ENCODE measurements at places on chromosomes 6 and 20. TPM values are rescaled to one million over a fixed set of nuclear protein-coding genes. Genes with fewer than 3 reads are reported as not detected.

Gene GPX6
- total RNA-seq = not detected

- no peaks in the 10 kb centered on the region for H3K36me3 ChIP-seq
- H3K4me3 ChIP-seq = no peak overlapping the region
- H3K4me1 ChIP-seq = no peaks in the 10 kb centered on the region
- no peak for DNase-seq
Measured at GRCh38 chr6:41341580-41341979, 6.2 kb downstream of the NCR2 start.

Gene LPIN3
- 18.5 TPM for total RNA-seq

Gene DCDC2
- total RNA-seq = 0.17 TPM

- no peaks in the 10 kb centered on the region for H3K36me3 ChIP-seq
- no peak for DNase-seq
- no peak overlapping the region for H3K27ac ChIP-seq
Measured at GRCh38 chr20:56171087-56172012, 77.2 kb upstream of the MC3R start.

- peak overlapping the region; percentile 29 for H3K4me3 ChIP-seq
- no peaks in the 10 kb centered on the region for H3K36me3 ChIP-seq
- DNase-seq = peak; percentile 82
- peak overlapping the region; percentile 33 for H3K27ac ChIP-seq
- no peaks in the 10 kb centered on the region for H3K27me3 ChIP-seq
Measured at GRCh38 chr6:52352239-52353018, 9.5 kb upstream of the PAQR8 start.

Gene GCLC
- 72.0 TPM for total RNA-seq

DNA sequence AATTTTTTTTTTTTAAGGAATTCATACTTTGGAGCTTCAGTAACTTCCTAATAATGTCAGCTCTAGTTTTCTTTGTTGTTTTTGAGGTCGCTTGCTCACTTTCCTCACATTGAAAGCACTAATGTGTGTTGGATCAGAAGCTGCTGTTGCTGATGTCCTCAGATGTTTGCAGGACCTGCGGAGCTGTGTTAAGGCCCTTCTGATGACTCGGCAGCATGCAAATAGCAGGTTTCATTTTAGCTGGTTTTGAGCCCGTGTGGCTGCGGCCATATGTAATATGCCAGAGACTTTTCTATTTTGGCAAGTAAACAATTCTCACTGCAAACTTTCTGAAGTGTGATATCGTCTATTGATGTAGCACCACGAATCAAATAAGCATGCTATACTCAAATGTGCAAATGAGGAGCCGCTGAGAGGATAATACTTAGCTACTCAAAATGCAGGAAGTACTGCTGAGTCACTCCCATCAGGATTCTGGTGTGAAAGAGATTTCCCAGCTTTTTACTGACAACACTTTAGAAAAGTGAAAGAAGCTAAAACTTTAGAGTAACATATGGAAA lies 187.8 kb downstream of the SASH1 start:
- no peak for DNase-seq
- peaks cover 5% of the 10 kb centered on the region for H3K4me1 ChIP-seq
- H3K4me3 ChIP-seq = no peak overlapping the region
- no peaks in the 10 kb centered on the region for H3K27me3 ChIP-seq
- no peak overlapping the region for H3K27ac ChIP-seq

- no peak overlapping the region for H3K27ac ChIP-seq
- no peaks in the 10 kb centered on the region for H3K4me1 ChIP-seq
- H3K4me3 ChIP-seq = no peak overlapping the region
- no peaks in the 10 kb centered on the region for H3K36me3 ChIP-seq
Measured at GRCh38 chr6:90758741-90759140, 171.9 kb upstream of the MAP3K7 start.

DNA sequence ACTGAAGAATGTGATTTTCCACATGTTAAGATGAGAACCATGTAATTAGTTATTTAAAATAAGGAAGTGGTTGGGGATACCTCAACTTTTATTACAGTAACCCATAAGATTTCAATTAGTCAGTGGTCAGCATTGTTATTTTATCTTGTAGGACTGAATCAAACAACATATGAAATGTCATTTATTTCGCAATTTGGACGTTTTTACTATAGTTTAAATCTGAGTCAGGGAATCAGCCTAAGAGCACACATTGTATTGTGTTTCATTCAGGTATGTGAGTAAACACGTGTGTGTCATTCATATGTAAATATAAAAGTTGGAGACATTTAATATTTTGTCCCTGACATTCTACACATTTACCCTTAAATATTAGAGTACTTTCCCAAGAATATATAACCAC lies 1418.7 kb downstream of the GRIK2 start:
- H3K4me3 ChIP-seq = no peak overlapping the region
- no peak for DNase-seq
- H3K36me3 ChIP-seq = no peaks in the 10 kb centered on the region
- H3K4me1 ChIP-seq = peaks cover 5% of the 10 kb centered on the region

- no peak overlapping the region for H3K27ac ChIP-seq
- H3K27me3 ChIP-seq = no peaks in the 10 kb centered on the region
- DNase-seq = no peak
- H3K36me3 ChIP-seq = peaks cover 31% of the 10 kb centered on the region
Measured at GRCh38 chr20:32828029-32828680, 8.4 kb downstream of the MAPRE1 start.

DNA sequence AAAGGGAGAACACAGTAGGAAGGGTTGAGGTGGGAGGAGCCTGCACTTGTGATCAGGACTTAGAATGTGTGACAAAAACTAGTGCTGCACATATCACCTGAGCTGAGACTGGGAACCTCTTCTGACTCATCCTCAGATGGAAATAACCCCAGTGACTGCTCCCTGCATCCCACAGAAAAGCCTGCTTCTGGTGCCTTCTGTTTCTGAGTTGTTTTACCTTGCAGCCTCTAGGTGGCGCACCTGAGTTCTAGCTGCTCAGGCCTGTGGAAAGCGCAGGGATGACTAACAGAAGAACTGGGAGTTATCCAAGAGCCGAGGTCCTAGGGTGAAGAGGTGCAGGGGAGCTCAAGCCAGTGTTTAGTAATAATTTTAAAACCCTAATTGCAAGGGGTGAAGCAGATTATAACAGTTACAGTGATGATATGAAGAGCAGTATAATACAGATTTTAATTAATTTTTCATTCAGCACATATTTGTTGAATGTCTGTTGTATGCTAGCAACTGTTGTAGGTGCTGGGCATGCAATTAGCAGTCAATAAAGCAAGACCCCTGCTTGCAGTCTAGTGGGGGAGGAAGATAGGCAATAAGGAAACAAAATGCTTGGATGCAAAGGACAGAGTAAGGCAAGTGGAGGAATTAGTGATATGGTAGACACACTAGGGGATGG lies 302.5 kb downstream of the DHX35 start:
- H3K36me3 ChIP-seq = no peaks in the 10 kb centered on the region
- H3K4me1 ChIP-seq = no peaks in the 10 kb centered on the region
- DNase-seq = peak; percentile 60
- no peak overlapping the region for H3K4me3 ChIP-seq

GRCh38 chr20:32906200-32906599 lies 47.5 kb downstream of the EFCAB8 start:
- DNase-seq = no peak
- no peaks in the 10 kb centered on the region for H3K36me3 ChIP-seq
- H3K4me1 ChIP-seq = no peaks in the 10 kb centered on the region

Gene SEMG1
- total RNA-seq = not detected

DNA sequence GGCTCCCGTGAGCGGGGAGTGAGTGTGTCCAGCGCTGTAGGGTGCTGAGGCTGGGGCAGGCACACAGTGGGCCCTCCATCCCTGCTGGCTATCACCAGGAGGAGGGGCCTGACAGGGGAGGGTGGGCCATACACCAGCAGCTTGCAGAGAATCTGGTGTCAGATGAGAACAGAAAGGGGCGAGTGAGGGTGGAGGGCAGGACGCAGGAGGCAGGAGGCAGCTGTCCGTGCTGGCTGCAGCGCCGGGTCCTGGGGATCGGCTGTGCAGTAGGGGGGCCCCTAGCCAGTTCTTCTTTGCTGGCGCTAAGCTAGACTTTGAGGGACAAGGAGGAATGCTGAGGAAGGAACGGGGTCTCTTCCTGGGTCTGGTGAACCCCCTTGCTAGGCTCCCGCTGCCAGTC lies 1.6 kb upstream of the CABLES2 start:
- no peaks in the 10 kb centered on the region for H3K36me3 ChIP-seq
- no peak overlapping the region for H3K27ac ChIP-seq
- H3K4me1 ChIP-seq = peaks cover 29% of the 10 kb centered on the region
- no peak overlapping the region for H3K4me3 ChIP-seq

DNA sequence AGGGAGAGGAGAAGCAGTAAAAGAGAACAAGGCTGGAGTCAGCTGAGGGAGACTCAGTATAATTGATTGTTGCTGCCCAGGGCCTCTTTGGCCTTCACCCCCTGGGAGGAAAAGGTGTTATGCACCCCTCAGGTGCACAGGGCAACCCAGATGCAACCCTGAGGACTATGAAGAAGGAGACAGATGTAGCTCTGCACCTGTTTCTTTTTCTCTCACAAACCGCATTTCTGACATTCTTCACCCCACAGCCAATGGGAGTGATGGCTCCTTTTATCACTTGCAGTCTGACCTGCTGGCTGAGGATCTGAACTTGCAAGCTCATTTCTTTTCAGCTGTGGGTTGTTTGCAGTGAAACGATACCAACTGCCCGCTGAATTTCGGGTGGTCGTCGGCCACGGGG lies 64.1 kb upstream of the F13A1 start:
- H3K4me3 ChIP-seq = no peak overlapping the region
- H3K4me1 ChIP-seq = no peaks in the 10 kb centered on the region
- H3K27ac ChIP-seq = no peak overlapping the region
- no peak for DNase-seq

Gene PCK1
- total RNA-seq = 0.49 TPM

DNA sequence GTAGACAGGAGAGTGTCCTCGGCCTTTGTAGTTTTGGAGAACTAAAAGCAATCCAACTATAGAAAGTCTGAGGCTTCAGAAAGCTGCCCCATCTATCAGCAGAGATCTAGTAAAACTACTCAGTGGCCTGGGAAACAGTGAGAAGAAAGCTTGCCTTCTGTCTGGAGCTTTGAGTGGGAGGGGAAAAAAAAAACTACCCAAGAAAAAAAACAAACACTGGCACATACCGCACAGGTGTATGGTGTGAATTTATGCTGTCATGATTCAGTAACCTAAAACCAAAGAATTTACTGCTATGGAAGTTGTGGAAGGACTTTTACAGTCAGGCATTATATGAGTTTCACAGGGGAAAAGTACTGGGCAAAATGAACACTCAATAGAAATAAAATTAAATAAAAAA lies 280.5 kb downstream of the ADGRB3 start:
- H3K4me1 ChIP-seq = no peaks in the 10 kb centered on the region
- DNase-seq = no peak
- no peak overlapping the region for H3K4me3 ChIP-seq
- no peak overlapping the region for H3K27ac ChIP-seq

DNA sequence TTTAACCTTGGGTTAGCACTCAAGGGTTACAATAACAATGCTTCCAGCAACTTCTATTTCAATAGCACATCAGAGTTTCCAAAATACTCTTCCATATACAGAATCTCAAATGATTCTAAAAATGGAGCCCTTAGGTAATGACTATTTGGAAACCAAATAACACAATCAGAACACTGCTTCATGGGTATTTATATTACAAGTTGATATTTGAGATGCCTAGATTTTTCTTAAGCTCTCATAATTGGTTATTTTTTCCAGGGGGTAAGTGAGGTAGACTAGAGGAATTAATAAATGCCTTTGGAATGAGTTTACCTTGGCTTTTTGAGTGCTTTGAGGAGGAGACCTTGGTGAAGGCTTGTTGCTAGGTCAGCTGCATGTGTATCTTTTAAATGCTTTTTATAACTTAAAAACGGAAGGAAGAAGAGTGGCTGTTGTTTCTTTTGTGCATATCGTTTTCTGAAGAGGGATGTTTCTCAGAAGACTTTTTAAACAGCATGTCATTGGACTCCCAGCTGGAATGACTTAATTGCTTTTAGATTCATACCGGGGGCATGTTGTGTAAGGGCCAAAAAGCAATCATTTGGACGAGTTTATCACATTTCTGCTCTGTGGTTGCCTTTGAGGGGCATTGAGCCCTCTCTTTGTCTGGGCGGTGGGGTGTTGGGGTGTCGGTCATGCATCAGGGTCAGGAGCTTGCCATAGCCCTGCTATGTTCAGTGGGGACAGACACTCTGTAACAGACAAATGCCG lies 186.0 kb downstream of the DTNBP1 start:
- no peaks in the 10 kb centered on the region for H3K27me3 ChIP-seq
- H3K36me3 ChIP-seq = no peaks in the 10 kb centered on the region
- H3K4me3 ChIP-seq = no peak overlapping the region
- no peak for DNase-seq
- H3K27ac ChIP-seq = no peak overlapping the region

Gene TOMM34
- 51.7 TPM for total RNA-seq

All from HCT116 (cell line).